ENCODE measurements at places on chromosomes 1 and 21.

GRCh38 chr21:45945868-45946210 is 35.7 kb upstream of the COL6A1 start:
- no peak for DNase-seq

DNA sequence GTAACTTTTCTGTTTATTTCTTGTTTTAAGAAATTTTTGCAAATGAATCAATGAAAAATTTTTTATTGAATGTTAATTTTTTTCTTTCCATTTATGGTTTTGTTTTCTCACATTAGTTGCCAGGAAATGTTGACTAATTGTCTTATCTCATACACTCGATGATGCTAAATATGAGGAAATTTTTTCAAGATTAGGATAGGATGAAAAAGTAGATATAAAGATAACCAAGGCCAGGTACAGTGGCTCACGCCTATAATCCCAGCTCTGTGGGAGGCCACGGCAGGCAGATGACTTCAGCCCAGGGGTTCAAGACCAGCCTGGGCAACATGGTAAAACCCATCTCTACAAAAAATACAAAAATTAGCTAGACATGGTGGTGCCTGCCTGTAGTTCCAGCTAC is 12.6 kb downstream of the LAX1 start:
- DNase-seq = no peak

GRCh38 chr21:44637018-44637850 is at the start of gene KRTAP10-10:
KRTAP10-10 (plus strand) TSS chr21:44637356; CDS start chr21:44637418, 62 bp downstream.
- no peak for DNase-seq

GRCh38 chr1:116870300-116870699 is 39.4 kb upstream of the PTGFRN start:
- DNase-seq = no peak

DNA sequence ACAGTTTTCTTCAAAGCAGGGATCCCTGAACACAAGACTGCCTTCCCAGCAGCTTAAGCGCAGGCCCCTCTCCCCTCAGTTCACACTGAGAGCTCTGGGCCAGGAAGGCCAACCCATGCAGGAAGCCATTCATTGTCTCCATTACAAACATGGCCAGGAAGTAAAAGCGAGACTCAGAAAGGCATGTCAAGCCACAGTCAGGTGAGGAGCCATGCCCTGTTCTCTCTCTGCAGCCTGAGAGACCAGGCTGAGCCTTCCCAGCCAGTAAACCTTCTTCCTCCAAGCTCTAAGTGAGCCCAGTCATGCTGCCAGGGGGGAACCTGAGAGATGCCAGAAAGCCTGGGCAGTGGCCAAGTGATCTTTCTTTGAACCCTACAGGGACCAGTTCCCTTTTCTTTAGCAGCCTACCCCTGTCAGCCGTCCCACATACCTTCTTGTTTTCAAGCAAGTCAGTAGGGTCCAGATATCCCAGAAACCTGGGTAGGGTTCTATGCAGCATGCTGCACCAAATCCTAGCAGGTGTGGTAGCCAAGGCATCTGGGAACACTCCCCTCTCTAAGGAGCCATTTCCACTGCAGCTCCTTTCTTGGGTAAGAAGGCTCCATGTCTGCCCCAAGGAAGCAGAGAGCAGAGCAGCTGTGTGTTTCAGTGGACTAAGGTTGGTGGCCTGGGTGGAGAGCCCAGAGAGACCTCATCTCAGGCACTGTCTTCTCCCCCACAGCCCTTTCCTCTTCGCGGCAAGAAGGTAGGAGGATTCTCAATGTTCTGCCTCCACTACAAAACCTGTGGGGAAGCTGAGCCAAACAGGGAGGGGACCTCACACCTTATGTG is 977 bp downstream of the TRAF3IP3 start:
- DNase-seq = no peak

GRCh38 chr1:186194107-186194756 is 180.8 kb downstream of the TPR start:
- no peak for DNase-seq

DNA sequence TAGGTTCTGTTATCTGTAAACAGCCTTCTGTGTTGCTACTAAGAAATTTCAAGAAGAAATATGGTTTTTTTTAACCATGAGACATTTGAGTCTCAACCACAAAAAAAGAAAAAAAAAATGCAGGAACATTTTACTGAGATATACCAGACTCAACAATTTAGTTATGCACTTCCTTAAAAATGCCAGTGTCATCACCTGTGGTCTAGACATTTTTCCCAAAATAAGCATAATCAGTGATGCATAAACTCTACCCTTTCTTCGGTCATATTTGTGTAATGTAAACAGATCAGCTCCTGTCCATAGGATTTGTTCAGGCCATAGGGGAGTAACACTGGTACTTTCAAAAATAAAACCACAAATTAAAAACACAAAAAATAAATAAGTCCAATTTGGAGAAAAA is 122.6 kb upstream of the TNFSF4 start:
- peak; percentile 46 for DNase-seq

DNA sequence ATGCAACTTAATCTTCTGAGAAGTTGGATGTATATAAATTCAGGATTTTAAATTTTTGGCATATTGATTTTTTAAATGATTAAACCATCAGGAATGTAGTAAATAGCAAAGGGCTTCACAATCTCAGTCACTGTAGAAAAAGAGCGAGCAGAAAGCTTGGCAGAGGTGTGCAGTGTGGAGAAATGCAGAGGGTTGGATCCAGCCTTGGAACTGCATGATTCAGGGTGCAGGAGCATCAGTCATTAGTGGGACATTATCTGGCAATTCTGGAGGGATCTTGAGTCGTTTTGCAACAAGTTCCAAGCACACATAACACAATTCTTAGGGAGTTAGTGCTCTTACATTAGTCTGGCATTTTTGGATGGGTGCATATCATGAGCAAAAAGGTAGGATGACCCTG is 267.9 kb downstream of the PLA2G4A start:
- no peak for DNase-seq

DNA sequence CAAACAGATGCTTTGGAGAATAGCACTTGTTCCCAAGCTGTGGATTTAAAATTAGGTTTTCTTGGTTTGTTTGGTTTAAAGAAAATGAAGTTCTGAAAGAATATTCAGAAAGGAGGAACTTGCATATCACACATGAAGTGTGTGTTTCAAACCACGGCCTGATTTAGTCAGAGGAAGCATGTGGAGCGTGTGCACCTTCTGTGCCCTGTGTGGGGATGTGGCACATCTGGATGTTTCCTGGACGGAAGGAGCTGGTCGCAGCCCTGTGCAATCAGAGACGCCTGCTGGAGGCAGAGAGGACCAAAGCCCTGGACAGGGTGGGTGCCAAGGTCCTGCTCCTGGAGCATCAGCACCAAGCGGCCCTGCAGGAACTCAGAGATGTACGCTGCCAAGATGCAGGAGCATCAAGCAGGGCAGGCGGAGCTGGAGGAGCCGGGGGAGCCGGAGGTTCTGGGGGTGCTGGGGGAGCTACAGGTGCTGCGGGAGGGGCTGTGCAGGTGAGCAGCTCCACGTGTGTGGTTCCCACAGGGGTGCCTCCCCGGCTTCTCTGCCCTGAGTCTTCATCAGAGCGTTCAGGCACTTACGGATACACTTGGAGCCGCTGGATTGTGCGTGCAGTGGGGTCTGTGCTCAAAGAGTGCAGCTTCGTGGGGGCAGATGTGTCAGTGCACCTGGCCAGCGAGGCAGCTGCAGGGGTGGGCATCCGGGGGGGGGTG is 45.7 kb downstream of the PCNT start:
- DNase-seq = no peak

- no peak for DNase-seq
Measured at GRCh38 chr1:185819798-185820197, 85.6 kb downstream of the HMCN1 start.

- no peak for DNase-seq
Measured at GRCh38 chr1:227903614-227904501, 43.9 kb downstream of the WNT9A start.

GRCh38 chr1:201694608-201695335 is 134.2 kb upstream of the IPO9 start:
- DNase-seq = no peak

DNA sequence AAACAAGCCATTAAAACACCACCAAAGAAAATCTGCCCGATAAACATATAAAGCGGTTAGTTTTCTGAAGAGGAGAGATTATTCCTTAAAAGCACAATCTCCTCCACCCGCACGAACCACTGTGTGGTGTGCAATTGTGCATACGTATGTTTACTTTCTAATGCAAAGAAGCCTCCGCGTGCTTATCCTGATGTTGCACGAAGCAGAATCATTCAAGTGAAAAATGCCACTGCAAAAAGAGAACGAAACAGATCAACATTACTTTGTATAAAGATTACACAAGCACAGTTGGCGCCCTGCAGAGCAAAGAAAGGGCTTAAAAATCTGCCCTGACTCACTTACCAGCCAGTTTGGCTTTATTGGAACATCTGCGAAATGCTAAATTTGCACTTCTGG is 166.8 kb downstream of the ZNF281 start:
- DNase-seq = peak; percentile 24

DNA sequence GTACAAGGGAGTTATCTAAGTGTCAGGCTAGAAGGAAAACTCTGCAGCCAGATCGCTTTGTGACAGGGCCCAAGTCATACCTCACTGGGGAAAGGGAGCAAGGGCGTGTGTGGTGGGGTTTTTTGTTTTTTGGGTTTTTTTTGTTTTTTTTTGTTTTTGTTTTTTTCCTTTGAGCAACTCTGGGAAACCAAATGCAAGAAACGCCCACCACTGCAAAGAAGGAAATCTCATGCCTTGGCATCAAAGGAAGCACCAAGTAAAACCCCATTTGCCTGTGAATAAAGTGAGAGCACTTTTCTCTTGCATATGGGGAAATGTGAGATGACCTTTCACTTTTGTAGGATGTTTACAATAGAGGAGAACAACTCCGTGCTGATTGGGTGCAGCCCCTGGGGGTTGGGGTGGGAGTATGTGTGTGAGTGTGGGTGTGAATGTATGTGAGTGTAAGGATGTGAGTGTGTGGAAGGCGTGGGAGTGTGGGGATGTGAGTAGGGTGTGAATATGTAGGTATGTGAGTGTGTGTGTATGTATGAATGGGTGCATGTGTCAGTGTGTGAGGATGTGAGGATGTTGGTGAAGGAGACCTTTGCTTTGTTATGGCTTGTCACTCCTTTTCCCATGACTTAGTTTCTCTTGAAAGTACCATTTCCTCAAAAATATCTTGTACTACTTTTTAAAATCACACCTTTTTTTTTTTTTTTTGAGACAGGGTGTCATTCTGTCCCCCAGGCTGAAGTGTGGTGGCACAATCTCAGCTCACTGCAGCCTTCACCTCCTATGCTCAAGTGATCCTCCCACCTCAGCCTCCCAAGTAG is 34.6 kb downstream of the IL12RB2 start:
- no peak for DNase-seq

GRCh38 chr1:36739703-36740289 is 257.1 kb upstream of the CSF3R start:
- DNase-seq = no peak

DNA sequence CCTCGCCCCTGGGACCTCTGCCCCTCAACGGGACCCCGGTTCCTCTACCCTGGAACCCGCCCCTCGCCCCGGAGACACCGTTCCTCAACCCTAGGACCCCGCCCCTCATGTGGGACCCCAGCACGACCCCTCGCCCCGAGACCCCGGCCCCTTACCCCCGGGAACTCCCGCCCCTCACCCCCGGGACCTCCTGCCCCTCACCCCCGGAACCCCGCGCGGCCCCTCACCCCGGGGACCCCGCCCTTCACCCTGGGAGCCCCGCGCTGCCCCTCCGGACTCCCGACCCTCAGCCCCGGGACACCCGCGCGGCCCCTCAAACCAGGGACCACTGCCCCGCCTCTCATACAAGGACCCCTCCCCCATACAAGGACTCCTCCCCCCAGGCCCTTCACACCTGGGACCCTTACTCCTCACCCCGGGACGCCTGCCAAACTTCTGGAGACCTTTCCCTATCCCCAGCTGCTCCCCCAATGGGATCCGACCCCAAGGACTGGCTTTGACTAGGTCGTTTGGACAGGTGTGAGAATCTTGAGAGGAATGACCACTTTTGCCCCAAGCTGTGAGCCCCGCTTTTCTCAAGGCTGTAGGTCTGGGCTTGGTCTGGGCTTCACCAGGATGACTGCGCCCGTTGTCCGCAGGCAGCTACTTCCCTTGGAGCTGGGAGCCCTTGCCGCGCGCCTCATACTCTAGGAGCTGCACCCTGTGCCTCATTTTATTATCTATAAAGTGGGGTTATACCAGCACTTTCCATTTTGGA is 843 bp downstream of the DIP2A start:
- DNase-seq = no peak

DNA sequence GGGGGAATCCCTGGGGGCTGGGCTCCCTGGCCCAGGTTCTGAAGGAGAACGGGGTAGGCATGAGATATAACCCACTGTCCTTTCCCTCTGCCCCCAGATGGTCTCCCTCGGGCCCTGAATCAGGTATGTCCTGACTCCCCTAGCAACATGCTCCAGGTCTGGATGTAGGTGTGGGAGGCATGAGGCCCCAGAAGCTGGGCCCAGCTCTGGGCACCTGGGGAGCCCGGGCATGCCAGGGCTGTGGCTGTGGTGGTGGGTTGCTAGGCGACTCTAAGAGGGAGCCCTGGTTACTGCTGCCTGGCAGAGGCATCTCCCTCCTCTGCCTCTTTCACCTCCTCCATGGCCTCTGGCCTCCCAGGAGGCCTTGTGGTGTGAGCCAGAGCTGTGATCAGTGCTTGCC is 16.2 kb downstream of the FOXO6 start:
- no peak for DNase-seq

DNA sequence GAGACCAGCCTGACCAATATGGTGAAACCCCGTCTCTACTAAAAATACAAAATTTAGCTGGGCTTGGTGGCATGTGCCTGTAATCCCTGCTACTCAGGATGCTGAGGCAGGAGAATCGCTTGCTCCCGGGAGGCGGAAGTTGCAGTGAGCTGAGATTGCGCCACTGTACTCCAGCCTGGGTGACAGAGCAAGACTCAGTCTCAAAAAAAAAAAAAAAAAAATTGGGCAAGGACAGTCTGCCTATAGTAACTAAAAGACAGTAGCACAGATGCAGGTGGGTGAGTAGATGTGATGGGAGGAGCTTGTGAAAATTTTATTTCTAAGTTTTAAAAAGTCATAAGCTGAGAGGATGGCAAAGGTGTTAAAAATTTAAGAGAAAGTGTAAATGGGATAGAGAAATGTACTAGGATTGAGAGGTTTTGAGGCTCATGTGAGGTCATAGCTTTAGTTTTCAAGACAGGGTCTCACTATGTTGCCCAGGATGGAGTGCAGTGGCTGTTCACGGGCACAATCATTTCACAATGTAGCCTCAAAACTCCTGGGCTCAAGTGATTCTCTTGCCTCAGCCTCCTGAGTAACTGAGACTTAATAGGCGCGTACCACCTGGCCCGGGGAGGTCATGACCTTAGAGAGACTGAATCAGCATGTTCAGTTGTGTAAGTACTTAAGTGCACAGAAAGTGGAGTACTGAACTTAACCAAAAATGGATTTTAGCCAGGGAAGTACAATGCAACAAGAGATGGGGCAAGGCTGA is 33.7 kb downstream of the PTP4A2 start:
- no peak for DNase-seq

DNA sequence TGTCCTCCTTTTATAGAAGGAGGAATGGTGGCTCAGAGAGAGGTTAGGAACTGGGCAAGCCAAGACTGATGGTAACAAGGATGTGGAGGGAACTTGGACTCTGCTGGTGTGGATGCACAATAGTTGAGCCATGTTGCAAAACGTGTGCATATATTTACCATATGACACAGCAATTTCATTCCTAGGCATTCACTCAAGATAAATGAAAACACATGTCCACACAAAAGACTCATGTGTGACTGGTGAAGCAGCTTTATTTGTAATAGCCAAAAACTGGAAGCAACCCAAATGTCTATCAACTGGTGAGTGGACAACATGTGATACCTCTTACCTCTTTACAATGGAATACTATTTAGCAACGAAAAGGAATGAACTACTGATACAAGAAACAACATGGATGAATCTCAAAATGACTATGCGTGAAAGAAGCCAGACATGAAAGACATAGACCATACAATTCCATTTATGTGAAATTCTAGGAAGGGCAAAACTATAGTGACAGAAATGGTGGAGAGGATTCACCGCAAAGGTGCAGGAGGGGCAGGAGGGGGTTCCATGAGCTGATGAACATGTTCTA is 36.2 kb downstream of the CAMK2N1 start:
- DNase-seq = peak; percentile 2

Data from astrocyte of the cerebellum (primary cell).